A375 (cell line): ENCODE measurements at places on chromosomes 7 and 10. TPM values are rescaled to one million over a fixed set of nuclear protein-coding genes. Genes with fewer than 3 reads are reported as not detected.

Gene SMARCD3
- 15.9 and 16.9 TPM in 2 replicates for total RNA-seq

Gene CYP2W1
- total RNA-seq: not detected in 2 replicates

Gene LFNG
- 2.8 and 4.9 TPM in 2 replicates for total RNA-seq

Gene MACC1
- 0.08 and 0.19 TPM in 2 replicates for total RNA-seq

Gene THSD7A
- total RNA-seq: 0.38 and 0.82 TPM in 2 replicates

Gene MNX1
- total RNA-seq: 1.8 and 3.2 TPM in 2 replicates

Gene LIPM
- total RNA-seq: not detected in 2 replicates

Gene C10orf53
- not detected in 2 replicates for total RNA-seq

Gene ACBD7
- 4.9 and 5.7 TPM in 2 replicates for total RNA-seq

Gene KIF11
- 39.6 and 45.6 TPM in 2 replicates for total RNA-seq

Gene CDH23
- 0.05 and 2.0 TPM in 2 replicates for total RNA-seq

Gene CNPY1
- not detected in 2 replicates for total RNA-seq

Gene PTPRN2
- total RNA-seq: 0.34 TPM in 1 of 2 replicates, not detected in the other

Gene CHN2
- total RNA-seq: 0.79 and 5.9 TPM in 2 replicates

Gene CCNJ
- total RNA-seq: 3.2 and 5.2 TPM in 2 replicates

Gene TFPI2
- total RNA-seq: 19.6 and 22.3 TPM in 2 replicates

Gene STRA8
- not detected in 2 replicates for total RNA-seq

Gene FAM237B
- not detected in 2 replicates for total RNA-seq

Gene TRA2A
- total RNA-seq: 22.4 and 25.3 TPM in 2 replicates

Gene MSMB
- total RNA-seq: not detected in 2 replicates

Gene CXCL12
- not detected in 2 replicates for total RNA-seq

Gene GTF2IRD1
- 16.1 and 17.6 TPM in 2 replicates for total RNA-seq

Gene AOAH
- total RNA-seq: 0.45 TPM in 1 of 2 replicates, not detected in the other

Gene ENTPD1
- 0.08 TPM in 1 of 2 replicates, not detected in the other for total RNA-seq

Gene CASP2
- 19.1 and 25.5 TPM in 2 replicates for total RNA-seq

Gene IKZF1
- total RNA-seq: not detected in 2 replicates

Gene PDZD8
- total RNA-seq: 14.7 and 17.5 TPM in 2 replicates

Gene COL26A1
- total RNA-seq: not detected in 2 replicates

Gene DHTKD1
- 20.0 and 20.6 TPM in 2 replicates for total RNA-seq
